Epithelial cell of alveolus of lung (primary cell): ENCODE measurements at places on chromosomes 2 and 18. TPM values are rescaled to one million over a fixed set of nuclear protein-coding genes. Genes with fewer than 3 reads are reported as not detected.

The LRRC30 gene
- total RNA-seq = not detected in 2 replicates

The PARD6G gene
- total RNA-seq = 5.9 and 10.8 TPM in 2 replicates

The G6PC2 gene
- not detected in 2 replicates for total RNA-seq

The HOXD10 gene
- total RNA-seq = not detected in 2 replicates

The MC2R gene
- total RNA-seq = not detected in 2 replicates

The EFHD1 gene
- total RNA-seq = 0.40 and 2.2 TPM in 2 replicates

The GPAT2 gene
- total RNA-seq = 0.08 and 4.9 TPM in 2 replicates

The COX5B gene
- 422 and 440 TPM in 2 replicates for total RNA-seq

The RAX gene
- not detected in 2 replicates for total RNA-seq

The MFSD2B gene
- total RNA-seq = 0.13 TPM in 1 of 2 replicates, not detected in the other

The UCN gene
- 1.0 and 11.3 TPM in 2 replicates for total RNA-seq

The STAT4 gene
- total RNA-seq = 0.64 and 1.9 TPM in 2 replicates

The MYL1 gene
- 6.1 TPM in 1 of 2 replicates, not detected in the other for total RNA-seq

The FZD7 gene
- total RNA-seq = 27.0 and 30.3 TPM in 2 replicates

The MEP1B gene
- not detected in 2 replicates for total RNA-seq

The RAB6C gene
- under 0.01 TPM in 1 of 2 replicates, not detected in the other for total RNA-seq

The PLB1 gene
- 1.0 TPM in 1 of 2 replicates, not detected in the other for total RNA-seq
